NCI-H1694 treated with DMSO at 0.1 percent for 48 hours (cell line): ENCODE measurements at places on chromosomes 1 and 21.
A peak's percentile ranks its signal among the peaks of the same experiment; 100 is the strongest.

DNA sequence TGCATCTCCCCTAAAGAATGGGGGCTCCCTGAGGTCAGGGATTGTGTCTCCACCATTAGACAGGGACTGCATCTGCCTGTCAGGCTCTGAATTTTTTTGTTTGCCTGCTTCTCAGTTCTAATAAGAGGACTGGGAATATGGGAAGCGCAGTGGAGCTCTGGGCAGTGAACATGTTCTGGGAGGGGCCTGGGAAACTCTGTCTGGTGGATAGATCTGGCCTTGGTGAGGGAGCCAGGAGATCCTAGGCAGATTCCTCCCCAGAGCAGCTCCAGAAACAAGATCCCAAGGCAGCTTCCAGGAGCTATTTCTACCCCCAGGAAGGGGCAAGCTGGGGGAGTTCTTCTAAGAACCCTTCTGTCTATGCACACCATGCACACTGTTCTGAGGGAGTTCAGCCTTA lies 12.6 kb upstream of the MYOG start:
- DNase-seq: no peak

GRCh38 chr1:190176776-190177175 lies 300.9 kb downstream of the BRINP3 start:
- DNase-seq: no peak

- no peak for DNase-seq
Observed at GRCh38 chr1:240768979-240769378, 157.0 kb upstream of the GREM2 start.

DNA sequence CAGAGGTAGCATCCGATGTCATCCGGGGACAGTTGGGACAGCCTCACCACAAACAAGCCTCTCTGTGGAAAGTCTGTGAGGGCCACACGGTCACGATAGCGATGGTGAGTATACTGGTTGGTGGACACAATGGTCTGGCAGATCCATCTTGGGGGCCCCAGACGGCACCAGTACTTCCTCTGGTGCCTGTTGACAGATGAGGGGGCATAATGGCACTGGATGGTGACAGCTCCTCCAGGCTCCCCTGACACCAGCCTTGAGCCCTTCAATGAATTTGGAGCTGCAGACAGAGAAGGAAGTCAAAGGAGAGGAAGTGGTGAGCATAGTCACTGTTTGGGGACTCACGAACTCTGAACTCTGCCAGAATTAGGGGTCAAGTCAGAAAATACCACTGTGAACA lies 8.0 kb downstream of the FCAMR start:
- no peak for DNase-seq

DNA sequence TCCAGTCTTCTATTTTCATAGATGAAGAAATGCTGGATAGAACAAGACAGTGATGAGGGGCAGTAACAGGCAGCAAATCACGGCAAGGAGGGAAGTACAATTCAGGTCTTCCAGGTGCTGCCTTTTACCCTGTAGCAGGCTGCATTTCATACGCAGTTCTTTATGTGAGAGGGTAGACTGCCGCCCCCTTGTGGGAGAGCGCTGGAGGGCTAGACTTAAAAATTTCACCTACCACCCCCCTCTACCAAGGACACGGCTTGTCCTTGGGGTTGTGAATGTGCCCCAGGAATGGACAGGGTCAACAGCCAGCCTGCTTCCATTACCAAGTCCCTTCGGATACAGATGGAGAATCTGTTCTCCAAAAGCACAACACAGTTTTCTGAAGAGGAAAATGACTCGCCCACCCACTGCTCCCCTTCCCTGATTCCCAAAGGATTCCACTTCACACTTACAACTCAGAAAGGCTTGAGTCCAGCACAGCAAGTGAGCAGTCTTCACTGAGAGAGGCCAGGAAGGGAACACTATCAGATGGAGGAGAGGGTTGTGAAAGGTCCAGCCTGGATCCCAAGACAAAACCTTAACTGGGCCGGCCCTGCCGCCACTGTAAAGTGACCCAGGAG lies 7.4 kb downstream of the WDR77 start:
- no peak for DNase-seq

GRCh38 chr1:100930494-100930893 lies 34.6 kb downstream of the SLC30A7 start:
- no peak for DNase-seq

DNA sequence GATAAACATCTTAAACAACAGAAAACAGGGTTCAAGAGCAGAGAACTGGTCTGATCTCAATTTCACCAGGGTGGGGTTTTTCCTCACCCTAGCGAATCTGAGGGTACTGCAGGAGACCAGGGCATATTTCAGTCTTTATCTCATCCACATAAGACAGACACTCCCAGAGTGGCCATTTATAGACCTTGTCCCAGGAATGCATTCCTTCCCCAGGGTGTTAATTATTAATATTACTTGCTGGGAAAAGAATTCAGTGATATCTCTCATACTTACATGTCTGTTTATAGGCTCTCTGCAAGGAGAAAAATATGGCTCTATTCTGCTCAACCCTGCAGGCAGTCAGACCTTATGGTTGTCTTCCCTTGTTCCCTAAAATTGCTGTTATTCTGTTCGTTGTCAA lies 84.1 kb downstream of the LYPLAL1 start:
- DNase-seq: no peak

GRCh38 chr1:41482001-41482765 lies 2.3 kb downstream of the EDN2 start:
- DNase-seq: peak; percentile 55

DNA sequence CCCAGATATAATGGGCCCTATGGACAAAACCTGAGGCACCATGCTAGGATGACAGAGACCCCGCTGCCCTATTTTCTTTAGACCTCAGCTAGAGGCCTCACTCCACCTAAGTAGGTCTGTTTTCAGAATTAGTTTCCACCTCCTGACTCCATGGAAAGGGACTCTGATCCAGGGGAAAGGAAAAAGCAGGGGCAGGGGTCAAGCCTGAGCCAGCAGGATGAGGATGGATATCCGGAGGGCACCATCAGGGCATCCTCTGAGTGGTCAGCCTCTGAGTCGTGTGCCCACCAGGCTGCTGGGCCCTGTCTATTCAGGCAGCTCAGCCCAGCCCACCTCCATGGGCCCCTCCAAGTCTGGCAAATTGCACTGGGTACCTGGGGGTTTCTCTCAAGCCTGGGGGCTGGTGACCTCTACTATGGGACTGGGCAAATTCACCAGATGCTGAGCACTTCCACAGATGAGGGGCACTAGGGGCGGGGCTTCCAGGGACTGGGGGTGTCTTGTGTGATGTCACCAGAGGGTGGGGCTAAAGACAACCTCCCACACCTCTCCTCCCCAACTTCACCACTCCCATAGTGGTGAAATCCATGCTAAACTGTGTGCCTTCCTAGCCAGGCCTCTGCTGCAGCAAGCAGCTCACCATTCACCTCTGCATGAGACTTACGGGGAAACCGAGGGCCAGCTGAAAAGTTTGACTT lies 5.5 kb downstream of the PAQR7 start:
- DNase-seq: no peak

GRCh38 chr1:25257196-25257595 lies 9.9 kb upstream of the RSRP1 start:
- DNase-seq: no peak

DNA sequence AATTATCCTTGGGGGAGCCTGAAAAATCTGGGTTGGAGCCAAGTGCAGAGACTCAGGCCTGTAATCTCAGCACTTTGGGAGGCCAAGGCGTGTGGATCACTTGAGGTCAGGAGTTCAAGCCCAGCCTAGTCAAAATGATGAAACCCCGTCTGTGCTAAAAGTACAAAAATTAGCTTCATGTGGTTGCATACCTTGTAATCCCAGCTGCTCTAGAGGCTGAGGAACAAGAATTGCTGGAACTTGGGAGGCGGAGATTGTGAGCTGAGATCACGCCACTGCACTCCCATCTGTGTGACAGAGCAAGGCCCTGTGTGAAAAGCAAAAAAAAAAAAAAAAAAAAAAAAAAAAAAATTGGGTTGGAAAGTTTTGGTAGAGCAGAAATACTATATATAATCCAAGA lies 1563.6 kb upstream of the PRMT6 start:
- DNase-seq: no peak

- peak; percentile 77 for DNase-seq
Observed at GRCh38 chr1:91166106-91166712, 144.4 kb upstream of the ZNF644 start.

DNA sequence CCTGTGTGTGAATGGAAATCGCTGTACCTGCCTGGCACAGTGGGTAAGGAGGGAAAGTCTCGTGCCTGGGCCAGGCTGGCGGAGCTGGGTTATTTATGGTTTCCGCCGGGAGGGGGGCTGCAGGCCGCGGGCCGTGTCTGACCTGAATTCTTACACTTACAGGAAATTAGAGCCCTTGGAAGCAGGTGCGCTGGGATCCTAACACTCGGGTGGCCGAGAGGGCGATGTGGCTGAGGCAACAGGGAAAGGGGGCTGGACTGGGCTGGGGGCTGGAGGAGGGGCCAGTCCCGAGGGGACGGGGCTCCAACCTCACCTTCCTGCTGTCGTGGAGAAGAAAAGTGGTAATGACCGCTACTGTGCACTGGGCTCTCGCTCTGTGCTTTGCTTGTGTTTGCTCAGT lies 109.4 kb upstream of the WNT4 start:
- no peak for DNase-seq

GRCh38 chr1:40648928-40649591 lies 16.4 kb downstream of the RIMS3 start:
- no peak for DNase-seq

DNA sequence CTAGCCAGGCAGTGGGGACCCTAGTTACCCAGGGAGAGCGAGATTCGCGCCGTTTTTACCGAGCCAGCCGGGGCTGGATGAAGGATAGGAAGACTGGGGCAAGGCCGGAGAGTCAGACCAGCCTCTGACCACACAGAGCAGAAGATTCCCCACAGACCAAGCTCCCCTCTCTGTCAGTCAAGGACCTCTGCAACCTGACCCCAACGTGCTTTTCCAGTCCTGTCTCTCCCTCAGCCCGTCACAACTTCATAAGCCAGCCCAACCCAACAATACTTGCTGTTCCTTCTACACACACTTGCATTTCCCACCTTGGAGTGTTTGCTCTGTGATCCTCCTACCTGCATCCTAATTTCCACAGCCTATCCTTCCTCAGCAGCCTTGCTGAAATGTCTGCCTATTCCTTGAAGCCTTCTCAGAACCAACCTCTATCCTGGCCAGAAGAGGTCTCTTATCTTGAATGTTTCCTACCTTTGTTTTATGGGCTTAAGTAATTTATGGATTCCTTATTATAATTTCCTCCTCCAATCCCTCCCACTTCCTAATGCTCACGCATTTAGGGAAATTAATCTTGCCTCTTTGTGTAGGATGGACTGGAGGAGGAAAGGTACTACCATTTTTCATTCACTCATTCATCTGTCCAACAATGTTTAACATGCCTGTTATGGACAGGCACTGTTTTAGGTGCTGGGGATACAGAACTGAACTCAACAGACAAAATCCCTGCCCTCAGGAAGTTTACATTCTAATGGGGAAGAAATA lies at the start of gene GSTM3:
TSS of gene GSTM3 (minus strand) at position 424 of the 759 bp plus-strand sequence. CDS start 751 bp downstream, outside the sequence.
- no peak for DNase-seq

GRCh38 chr1:227218870-227219573 lies 99.3 kb downstream of the CDC42BPA start:
- no peak for DNase-seq

DNA sequence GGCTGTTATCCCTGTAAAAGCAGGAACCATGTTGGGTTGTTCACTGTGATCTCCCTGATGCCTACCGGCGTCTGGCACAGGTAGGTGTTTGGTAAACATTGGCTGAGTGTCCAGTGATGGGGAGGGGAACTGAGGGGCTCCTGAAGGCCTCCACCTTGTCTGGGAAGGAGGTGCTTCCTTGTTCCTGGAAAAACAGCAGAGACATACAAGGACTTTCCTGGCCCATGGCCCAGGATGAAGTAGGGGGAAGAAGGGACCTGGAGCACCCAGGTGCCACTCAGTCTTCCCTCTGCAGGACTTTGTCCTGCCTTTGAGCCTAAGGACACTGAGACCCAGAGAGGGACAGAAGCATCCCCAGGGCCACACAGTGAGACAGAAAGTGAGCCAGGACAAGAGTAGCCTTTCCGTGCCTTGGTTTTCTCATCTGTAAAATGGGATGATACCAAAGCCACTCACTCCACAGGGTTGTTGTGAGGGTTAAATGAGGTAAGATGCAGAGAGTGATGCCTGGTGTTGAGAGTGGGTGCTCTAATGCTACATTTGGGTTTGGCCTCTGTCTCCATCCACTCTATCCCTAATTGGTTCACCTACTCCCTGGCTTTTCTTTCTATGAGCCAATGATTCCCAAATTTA lies 6.1 kb upstream of the HEYL start:
- no peak for DNase-seq

- DNase-seq: peak; percentile 28
Observed at GRCh38 chr1:154353460-154353904, 28.2 kb downstream of the ATP8B2 start.

GRCh38 chr1:153506831-153507413 lies 28.9 kb downstream of the S100A6 start:
- no peak for DNase-seq

- no peak for DNase-seq
Observed at GRCh38 chr1:183648042-183648441, 5.1 kb downstream of the APOBEC4 start.

- DNase-seq: no peak
Observed at GRCh38 chr1:207321790-207322645, 540 bp downstream of the CD55 start.

GRCh38 chr1:230518511-230518910 lies 92.4 kb upstream of the PGBD5 start:
- no peak for DNase-seq

- DNase-seq: no peak
Observed at GRCh38 chr1:39825432-39825941, 36.8 kb upstream of the BMP8B start.

GRCh38 chr1:19892628-19893168 lies 10.5 kb downstream of the OTUD3 start:
- no peak for DNase-seq

DNA sequence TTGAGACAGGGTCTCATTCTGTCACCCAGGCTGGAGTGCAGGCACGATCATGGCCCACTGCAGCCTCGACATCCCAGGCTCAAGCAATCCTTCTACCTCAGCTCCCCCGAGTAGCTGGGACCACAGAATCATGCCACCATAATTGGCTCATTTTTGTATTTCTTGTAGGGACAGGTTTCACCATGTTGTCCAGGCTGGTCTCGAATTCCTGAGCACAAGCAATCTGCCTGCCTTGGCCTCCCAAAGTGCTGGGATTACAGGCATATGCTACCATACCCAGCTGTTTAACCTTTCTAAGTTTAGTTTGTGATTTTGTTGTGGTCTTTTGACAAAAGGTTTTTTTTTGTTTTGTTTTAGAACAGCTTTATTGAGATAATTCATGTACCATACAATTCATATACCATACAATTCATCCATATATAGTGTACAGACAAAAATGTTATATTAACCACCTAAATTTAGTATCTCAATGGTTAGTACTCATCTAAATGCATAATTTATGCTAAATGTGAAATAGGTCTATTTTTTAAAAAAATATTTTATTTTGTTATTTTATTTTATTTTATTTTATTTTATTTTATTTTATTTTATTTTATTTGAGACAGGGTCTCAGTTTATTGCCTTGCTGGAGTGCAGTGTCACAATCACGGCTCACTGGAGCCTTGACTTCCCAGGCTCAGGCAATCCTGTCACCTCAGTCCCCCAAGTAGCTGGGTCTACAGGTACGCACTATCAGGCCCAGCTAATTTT lies 8.9 kb downstream of the ZMPSTE24 start:
- no peak for DNase-seq
